ENCODE measurements at places on chromosomes 2 and 18. TPM values are rescaled to one million over a fixed set of nuclear protein-coding genes. Genes with fewer than 3 reads are reported as not detected.

Gene DAPL1
- not detected for total RNA-seq

Gene GPAT2
- 4.8 TPM for total RNA-seq

Gene SLC14A1
- total RNA-seq = 44.8 TPM

Gene ZNF804A
- total RNA-seq = 0.23 TPM

Gene CNTNAP5
- not detected for total RNA-seq

Gene MC4R
- total RNA-seq = not detected

Gene MRPS5
- 38.3 TPM for total RNA-seq

All from aorta (tissue), 5 donors.